H9 (cell line): ENCODE measurements at places on chromosomes 16 and 17. TPM values are rescaled to one million over a fixed set of nuclear protein-coding genes. Genes with fewer than 3 reads are reported as not detected.
A peak's percentile ranks its signal among the peaks of the same experiment; 100 is the strongest.

DNA sequence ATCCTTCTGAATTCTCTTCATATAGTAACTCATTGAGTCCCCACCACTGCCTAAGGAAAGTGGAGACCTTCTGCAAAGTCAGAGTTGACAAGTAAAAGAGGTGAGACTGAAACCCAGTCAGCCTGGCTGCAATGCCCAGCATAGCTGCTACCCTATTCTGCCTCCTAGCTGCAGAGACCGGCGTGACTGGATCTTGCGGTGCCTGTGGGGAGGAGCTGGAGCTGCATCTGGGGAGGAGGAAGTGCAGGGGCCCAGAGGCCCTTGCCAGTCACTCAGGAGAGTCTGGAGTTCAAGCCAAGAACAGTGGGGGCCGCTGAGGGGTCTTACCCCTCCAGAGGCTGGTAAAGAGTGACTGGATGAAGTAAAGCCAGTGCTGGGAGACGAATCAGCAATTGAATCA lies 35.0 kb upstream of the ZNF423 start:
- DNase-seq = peak; percentile 85

Gene PLA2G10
- 1.0 and 2.2 TPM in 2 replicates for total RNA-seq

Gene KIF2B
- not detected in 2 replicates for total RNA-seq

- DNase-seq = no peak
These were observed 288.3 kb downstream of the CNTNAP4 start for GRCh38 chr16:76565542-76565941.

DNA sequence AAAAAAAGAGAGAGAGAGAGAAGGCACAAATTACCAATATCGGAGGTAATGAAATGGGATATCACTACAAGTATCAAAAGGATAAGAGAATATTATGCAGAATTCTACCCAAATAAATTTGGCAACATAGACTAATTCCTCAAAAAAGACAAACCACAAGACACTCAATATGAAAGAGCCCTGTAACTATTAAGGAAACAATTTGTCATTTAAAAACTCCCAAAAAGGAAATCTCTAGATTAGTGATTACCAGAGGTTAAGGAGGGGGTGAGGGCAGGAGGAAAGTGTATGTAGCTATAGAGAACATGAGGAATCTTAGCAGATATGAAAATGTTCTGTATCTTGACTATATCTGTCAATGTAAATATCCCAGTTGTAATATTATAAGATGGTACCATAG lies 54.0 kb downstream of the CFDP1 start:
- DNase-seq = no peak

Gene PPP1R27
- 0.15 and 0.22 TPM in 2 replicates for total RNA-seq

DNA sequence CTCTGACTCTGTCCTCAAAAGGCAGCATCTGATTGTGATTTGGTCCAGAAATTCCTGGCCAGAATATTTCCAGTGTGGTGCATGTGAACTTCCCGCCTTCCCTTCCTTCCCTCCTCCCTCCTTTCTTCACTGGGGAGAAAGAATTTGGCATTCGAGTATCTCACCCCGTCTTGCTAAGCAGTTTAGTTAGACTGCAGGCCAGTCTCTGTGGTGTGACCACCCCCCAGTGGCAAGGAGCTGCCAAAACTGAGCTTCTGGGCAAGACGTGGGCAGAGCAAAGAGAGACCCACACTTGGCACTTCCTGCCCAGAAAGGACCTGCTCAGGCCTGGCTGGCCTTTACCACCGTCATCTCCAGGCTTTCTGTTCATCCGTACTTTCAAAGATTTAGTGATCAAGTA lies 36.4 kb downstream of the SNX20 start:
- DNase-seq = peak; percentile 54

- no peak for DNase-seq
These were observed 51.8 kb downstream of the SRL start for GRCh38 chr16:4190086-4190485.

GRCh38 chr17:27938241-27938640 lies 45.1 kb upstream of the LYRM9 start:
- DNase-seq = no peak

GRCh38 chr17:18326039-18326438 lies 10.9 kb downstream of the SMCR8 start:
- no peak for DNase-seq

DNA sequence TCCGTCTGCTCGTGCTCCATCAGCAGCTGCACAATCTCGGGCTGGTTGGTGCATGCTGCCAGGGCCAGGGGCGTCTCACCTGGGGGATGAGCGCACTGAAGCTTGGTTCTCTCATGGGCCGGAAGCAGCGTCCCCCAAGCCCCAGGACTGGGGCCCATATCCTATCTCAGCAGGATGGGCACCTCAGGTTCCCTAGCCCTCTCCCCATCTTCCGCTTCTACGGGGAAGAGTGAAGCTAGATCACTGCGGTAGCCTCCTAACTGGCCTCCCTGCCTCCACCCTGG lies 24.8 kb downstream of the TRPV3 start:
- no peak for DNase-seq

DNA sequence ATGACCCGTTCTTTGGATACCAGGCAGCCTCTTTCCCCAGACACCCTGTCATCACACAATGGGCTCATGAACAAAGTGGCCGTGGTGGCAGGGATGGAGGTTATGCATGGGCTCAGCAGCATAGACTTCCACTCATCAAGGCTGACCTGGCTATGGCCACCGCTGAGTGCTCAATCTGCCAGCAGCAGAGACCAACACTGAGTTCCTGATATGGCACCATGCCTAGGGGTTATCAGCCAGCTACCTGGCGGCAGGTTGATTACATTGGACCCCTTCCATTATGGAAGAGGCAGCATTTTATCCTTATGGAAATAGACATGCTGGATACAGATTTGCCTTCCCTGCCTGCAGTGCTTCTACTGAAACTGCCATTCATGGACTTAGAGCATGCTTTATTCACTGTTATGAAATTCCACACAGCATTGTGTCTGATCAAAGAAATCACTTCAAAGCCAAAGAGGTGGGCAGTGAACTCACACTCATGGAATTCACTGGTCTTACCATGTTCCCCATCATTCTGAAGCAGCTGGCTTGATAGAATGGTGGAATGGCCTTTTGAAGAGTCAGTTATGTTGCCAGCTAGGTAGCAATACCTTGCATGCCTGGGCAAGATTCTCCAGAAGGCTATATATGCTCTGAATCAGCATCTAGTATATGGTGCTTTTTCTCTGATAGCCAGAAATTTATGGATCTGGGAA lies 160.6 kb downstream of the PRKCB start:
- DNase-seq = no peak

Gene HEXD
- total RNA-seq = 23.2 and 24.1 TPM in 2 replicates

DNA sequence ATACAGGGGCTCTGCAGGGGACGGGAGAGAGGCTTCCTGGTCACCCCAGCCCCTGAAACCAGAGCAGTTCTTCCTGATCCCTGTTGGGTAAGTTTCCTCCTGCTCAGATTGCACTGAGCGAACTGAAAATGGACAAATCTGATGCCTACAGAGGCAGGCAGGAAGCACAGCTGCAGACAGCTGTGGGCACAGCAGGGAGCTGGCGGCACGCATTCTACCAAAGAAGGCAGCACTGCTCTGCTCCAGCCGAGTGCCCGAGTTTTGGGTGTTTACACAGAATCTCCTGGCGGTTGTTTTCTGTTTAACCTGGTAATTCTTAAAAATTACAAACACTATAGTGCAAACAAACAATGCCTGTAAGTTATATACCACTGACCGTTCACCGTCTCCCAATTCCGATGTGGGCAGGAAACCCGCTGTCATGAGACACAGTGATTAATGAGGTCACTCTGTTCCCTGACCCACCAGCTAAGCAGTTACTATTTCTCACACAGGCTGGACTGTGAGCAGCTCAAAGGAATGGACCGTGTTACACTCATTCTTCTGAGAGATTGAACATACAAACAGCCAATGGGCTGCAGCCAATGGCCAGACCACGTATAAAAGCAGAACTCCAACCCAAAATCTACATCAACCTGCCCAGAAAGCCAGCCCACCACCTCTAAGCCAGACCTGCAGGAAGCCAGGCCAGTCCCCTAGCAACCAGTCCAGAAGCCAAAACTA lies 25.5 kb downstream of the NSMCE1 start:
- DNase-seq = peak; percentile 36

GRCh38 chr17:67027031-67027628 lies 17.2 kb upstream of the CACNG1 start:
- DNase-seq = no peak

DNA sequence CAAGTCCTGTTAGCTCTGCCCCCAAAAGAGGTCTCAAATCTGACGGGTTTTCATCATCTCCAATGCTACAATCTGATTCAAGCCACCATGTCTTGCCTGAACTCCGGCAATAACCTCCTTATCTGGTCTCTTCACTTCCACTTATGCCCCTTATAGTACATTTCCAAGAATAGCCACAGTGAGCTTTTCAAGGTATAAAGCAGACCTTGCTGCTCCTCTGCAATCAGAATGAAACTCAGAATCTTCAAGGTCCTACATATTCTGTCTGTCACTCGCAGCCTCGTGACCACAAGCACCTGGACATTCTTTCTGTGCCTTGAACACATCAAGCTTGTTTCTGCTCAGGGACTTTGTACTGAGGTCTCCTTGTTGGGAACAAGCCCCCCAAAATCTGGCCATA lies 84.7 kb downstream of the YPEL2 start:
- no peak for DNase-seq

Gene TERB1
- total RNA-seq = not detected in 2 replicates

DNA sequence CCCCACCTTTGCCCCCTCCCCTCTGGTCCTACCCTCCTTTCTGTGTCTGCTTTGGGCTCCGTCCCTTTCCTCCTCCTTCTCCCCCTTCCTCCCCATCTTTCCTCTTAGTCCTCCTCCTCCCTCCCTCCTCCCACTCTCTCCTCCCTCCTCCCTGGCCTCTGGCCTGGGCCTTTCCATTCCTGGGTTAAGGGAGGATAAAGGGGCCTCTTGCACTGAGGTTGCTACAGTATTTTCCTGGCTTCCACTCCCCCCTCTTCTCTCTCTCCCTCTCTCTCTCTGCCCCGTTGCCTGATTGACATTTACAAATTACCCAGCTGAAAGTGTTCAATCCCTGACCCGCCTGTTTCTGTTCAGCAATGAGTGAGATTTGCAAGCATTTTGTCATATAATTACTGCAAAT lies 44.0 kb downstream of the MRM1 start:
- DNase-seq = no peak

DNA sequence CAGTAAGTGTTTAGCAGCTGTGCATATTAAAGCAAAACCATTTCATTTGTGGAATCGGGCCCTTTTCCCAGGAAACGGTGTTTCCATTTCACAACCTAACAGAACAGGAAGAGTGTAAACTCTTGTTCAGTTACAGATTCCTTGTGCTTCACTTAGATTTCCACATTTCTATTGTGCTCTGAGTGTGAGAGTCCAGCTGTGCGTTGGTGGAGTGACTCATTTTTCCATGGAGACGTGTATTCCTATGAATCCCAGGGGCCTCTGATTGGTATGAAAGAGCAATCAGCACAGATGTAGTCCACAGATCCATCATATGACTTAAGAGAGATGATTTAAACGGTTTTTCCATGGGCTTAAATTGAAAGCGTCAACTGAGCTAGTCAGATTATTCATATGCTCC lies 13.3 kb upstream of the CAVIN1 start:
- DNase-seq = no peak

GRCh38 chr17:67151717-67152116 lies 93.3 kb downstream of the HELZ start:
- no peak for DNase-seq

Gene PRSS36
- total RNA-seq = 0.66 and 0.72 TPM in 2 replicates

GRCh38 chr16:4718466-4718865 lies 15.6 kb downstream of the ANKS3 start:
- DNase-seq = no peak

Gene SEPTIN12
- total RNA-seq = 0.48 TPM in 1 of 2 replicates, not detected in the other

- DNase-seq = no peak
These were observed 16.6 kb downstream of the SARM1 start for GRCh38 chr17:28388106-28388505.

DNA sequence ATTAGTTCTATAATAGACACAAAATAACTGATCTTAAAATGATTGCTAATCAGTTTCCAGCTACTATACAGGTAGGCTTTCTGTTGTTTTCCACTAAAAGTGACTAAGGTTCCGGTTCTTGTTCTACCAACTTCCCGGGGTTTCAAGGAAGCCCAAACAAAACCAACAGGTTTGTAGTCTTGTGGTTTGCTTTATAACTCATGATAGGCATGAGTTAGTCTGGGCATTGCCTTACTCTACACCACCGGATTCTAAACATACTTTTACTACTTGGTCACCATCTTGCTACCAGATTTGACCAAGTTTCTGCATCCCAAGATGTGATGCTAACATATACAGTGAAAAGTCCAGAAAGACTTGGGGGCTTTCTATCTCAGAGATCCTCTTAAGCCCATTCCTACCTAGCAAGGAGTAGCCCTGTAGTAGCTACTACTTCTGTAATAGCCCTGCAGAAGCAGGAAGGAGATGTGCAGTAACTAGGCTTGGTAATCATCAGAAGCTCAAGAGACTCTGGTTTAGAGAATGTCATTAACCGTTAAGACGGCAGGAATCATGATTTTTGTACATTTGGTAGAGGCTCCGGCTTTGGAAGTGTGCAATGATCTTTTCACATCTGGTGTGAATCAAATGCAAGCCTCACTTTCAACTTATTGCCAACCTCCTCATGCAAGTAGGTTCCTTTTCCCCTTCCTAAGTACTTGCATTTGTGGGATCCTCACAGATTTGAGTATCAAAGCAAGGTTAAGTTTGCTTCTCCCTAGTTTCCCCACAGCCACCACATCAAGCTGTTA lies 1.6 kb downstream of the FAM117A start:
- no peak for DNase-seq

- DNase-seq = peak; percentile 38
These were observed 9.1 kb upstream of the TMEM100 start for GRCh38 chr17:55731586-55732250.

- no peak for DNase-seq
These were observed 11.6 kb upstream of the METRNL start for GRCh38 chr17:83067718-83068261.

Gene MPV17L
- 5.6 and 6.4 TPM in 2 replicates for total RNA-seq

GRCh38 chr16:87412996-87413421 lies 20.9 kb downstream of the MAP1LC3B start:
- no peak for DNase-seq

Gene ZNF624
- total RNA-seq = 0.88 and 1.3 TPM in 2 replicates

DNA sequence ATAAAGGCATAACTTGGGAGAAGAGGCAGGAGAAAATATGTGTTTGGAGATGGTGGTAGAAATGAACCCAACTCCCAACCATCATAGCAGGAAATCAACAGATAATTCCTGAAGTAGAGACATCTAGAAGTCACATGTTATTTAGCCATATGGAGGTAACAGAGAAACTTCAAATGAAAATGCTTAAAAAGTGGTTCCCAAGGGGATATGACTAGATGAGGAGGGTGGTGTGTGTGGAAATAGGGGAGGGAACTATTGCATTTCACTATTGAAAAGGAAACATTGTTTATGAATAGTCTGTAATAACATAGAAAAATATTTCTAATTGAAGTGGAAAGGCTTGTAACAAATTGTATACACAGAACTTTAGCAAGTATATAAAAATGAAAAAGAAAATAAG lies 412.0 kb downstream of the SHISA9 start:
- no peak for DNase-seq

GRCh38 chr17:4503283-4504025 lies 4.8 kb downstream of the SPNS2 start:
- no peak for DNase-seq

GRCh38 chr16:89785523-89786155 lies 30.8 kb downstream of the FANCA start:
- no peak for DNase-seq

- no peak for DNase-seq
These were observed at the start of gene SLC4A1 for GRCh38 chr17:44267818-44268490. Gene SLC4A1 (minus strand): TSS chr17:44268135. CDS start chr17:44262866, 5,269 bp downstream.
